ENCODE measurements at places on chromosomes 5 and 9. TPM values are rescaled to one million over a fixed set of nuclear protein-coding genes. Genes with fewer than 3 reads are reported as not detected.

Gene KCNT1
- polyA plus RNA-seq: 0.30 TPM

Gene PCDHB4
- 1.3 TPM for polyA plus RNA-seq

Gene IFNB1
- polyA plus RNA-seq: not detected

Gene SMIM3
- polyA plus RNA-seq: 26.3 TPM

Gene UQCRQ
- polyA plus RNA-seq: 191 TPM

GRCh38 chr9:133421615-133422542 lies at the start of gene ADAMTS13:
ADAMTS13 (plus strand) TSS chr9:133422367; CDS start chr9:133422444, 77 bp downstream.
- DNase-seq: no peak

- no peak for DNase-seq
These were observed 17.5 kb downstream of the IPPK start for GRCh38 chr9:92652461-92652860.

- peak; percentile 77 for DNase-seq
These were observed 57.8 kb upstream of the HSPA9 start for GRCh38 chr5:138632900-138633489.

DNA sequence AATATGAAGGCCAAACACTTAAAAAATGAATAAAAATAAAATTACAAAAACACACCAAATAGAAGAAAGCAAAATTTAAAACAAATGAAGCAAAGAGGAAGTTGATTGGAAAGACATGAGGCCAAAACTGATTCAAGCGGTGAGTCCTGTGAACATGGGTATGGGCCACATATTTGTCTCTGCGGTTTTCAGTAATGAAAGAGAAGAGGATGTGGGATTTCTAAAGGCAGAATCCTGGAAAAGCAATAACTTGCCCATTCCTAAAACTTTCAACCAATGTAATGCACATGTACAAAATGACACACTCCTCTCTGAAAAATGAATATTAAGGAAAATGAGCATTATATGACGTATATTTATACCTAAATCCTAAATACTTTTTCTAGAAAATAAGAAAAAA lies 263.7 kb downstream of the SEMA5A start:
- DNase-seq: no peak

DNA sequence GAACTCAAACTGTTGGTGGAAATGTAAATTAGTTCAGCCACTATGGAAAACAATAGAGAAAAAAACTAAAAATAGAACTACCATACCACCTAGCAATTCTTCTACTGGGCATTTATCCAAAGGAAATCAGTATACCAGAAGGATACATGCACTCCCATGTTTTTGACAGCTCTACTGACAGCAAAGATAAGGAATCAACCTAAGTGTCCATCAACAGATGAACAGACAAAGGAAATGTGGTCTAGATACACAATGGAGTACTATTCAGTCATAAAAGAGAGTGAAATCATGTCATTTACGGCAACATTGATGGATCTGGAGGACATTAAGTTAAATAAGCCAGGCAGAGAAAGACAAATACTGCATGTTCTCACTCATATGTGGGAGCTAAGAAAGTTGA lies 21.8 kb upstream of the C9orf40 start:
- DNase-seq: no peak

DNA sequence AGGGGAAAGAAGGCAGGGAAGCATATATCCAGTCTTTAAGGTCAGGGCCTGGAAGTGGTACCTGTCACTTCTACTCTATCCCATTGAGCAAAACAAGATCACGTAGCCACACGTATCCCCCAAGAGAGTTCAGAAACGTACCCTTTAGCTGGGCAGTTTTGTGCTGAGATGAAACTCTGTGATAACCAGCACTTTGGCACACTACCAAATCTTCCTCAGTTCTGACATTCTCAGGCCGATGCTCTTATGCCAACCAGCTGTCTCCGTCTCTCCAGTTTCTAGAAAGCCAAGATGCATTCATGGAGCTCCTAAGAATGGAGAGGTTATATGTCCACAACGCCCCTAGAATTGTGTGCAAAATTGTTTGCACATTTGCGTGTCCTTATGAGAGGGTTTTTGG lies 176.6 kb upstream of the MSX2 start:
- DNase-seq: no peak

DNA sequence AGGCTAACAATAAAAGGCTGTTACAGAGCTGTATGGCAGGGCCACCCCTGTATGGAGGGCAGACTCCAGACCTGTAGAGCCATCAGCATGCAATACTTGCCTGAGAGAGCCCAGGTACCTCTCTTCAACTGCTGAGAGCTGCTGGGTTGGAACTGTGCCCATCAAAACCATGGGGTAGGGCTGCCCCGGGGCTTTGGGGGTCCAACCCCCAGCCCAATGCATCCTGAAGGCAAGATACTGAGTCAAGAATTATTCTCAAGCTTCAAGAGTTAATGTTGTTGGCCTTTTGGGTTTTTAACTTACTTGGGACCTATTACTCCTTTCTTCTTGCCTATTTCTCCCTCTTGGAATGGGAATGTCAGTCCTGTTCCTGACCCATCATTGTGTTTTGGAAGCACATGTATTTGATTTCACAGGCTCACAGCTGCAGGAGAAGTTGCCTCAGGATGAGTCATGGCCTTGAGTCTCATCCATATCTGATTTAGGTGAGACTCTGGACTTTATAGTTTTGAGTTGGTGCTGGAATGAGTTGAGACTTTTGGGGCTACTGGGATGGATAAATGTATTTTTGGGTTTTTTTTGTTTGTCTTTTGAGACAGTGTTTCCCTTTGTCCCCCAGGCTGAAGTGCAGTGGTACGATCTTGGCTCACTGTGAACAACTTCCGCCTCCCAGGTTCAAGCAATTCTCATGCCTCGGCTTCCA lies 21.0 kb upstream of the CDK7 start:
- no peak for DNase-seq

- DNase-seq: no peak
These were observed 173.8 kb downstream of the PCSK1 start for GRCh38 chr5:96259151-96259772.

Data from left renal cortex interstitium (tissue), 4 donors.